ENCODE measurements at places on chromosomes 1 and 21. TPM values are rescaled to one million over a fixed set of nuclear protein-coding genes. Genes with fewer than 3 reads are reported as not detected.

Gene MATN1
- total RNA-seq, result not detected

Gene NPHS2
- not detected for total RNA-seq

Gene ACTA1
- total RNA-seq, result not detected

Gene ITGB2
- not detected for total RNA-seq

Gene LCE6A
- not detected for total RNA-seq

Gene GNG12
- total RNA-seq, result 129 TPM

Gene CHI3L1
- 3,366 TPM for total RNA-seq

Gene KRTAP12-2
- total RNA-seq, result not detected

Gene FUCA1
- total RNA-seq, result 7.4 TPM

Gene KRTAP23-1
- not detected for total RNA-seq

Gene LHX8
- total RNA-seq, result not detected

Gene PCP4L1
- not detected for total RNA-seq

Gene PYCR2
- 42.4 TPM for total RNA-seq

Gene RAB3B
- total RNA-seq, result 0.15 TPM

Gene CFAP107
- total RNA-seq, result not detected

Gene CYP4X1
- 13.3 TPM for total RNA-seq

Gene CASZ1
- not detected for total RNA-seq

Gene OR2G6
- not detected for total RNA-seq

Gene ADAMTS4
- total RNA-seq, result 2.2 TPM

Gene S100A9
- total RNA-seq, result not detected

Gene WNT4
- not detected for total RNA-seq

Gene PPM1J
- 1.6 TPM for total RNA-seq

Gene OR2T34
- not detected for total RNA-seq

Gene MAP1LC3C
- total RNA-seq, result not detected

Gene ARHGEF10L
- 14.0 TPM for total RNA-seq

Gene TNNT2
- total RNA-seq, result 0.78 TPM

Gene ZFYVE9
- total RNA-seq, result 15.4 TPM

Gene GBP5
- total RNA-seq, result 0.05 TPM

Gene SLAMF7
- total RNA-seq, result not detected

Gene IL12RB2
- not detected for total RNA-seq

Gene FMO5
- 0.93 TPM for total RNA-seq

Gene DFFB
- total RNA-seq, result 4.5 TPM

Gene IRF2BP2
- 77.9 TPM for total RNA-seq

Gene AK5
- 17.6 TPM for total RNA-seq

Gene INAVA
- not detected for total RNA-seq

Gene FMO2
- total RNA-seq, result 98.5 TPM

Gene ATP5PF
- 78.5 TPM for total RNA-seq

Gene PSMG1
- 44.6 TPM for total RNA-seq

Gene PKNOX1
- 6.5 TPM for total RNA-seq

Gene OR2L13
- not detected for total RNA-seq

Gene MROH9
- total RNA-seq, result not detected

Gene IGSF8
- total RNA-seq, result 11.4 TPM

Gene PROX1
- total RNA-seq, result 1.00 TPM

Gene C1orf226
- 1.7 TPM for total RNA-seq

Gene ADCY10
- 0.06 TPM for total RNA-seq

Gene TMEM201
- 9.1 TPM for total RNA-seq

Gene PADI6
- total RNA-seq, result not detected

Gene CDCA8
- total RNA-seq, result 0.87 TPM

Gene DRAXIN
- not detected for total RNA-seq

Gene TEDDM1
- total RNA-seq, result not detected

Gene NLRP3
- not detected for total RNA-seq

Gene HHIPL2
- 0.81 TPM for total RNA-seq

Gene OR2T29
- total RNA-seq, result not detected

Gene TNFRSF1B
- 11.5 TPM for total RNA-seq

Gene RCSD1
- total RNA-seq, result 1.7 TPM

Gene AVPR1B
- total RNA-seq, result not detected

Gene KPRP
- not detected for total RNA-seq

Gene GNAT2
- 0.68 TPM for total RNA-seq

Gene MSH4
- total RNA-seq, result not detected

Gene ISG15
- total RNA-seq, result 76.6 TPM

Measured in cardiac ventricle fibroblast (primary cell).